Spleen (tissue), 13 donors: ENCODE measurements at places on chromosomes 7 and 10. TPM values are rescaled to one million over a fixed set of nuclear protein-coding genes. Genes with fewer than 3 reads are reported as not detected.

ZNF862 gene
- polyA plus RNA-seq: 9.9 TPM

GHRHR gene
- not detected for polyA plus RNA-seq

OGDHL gene
- 0.20 TPM for polyA plus RNA-seq

ITIH2 gene
- polyA plus RNA-seq: not detected

CPN1 gene
- polyA plus RNA-seq: not detected

WNT2 gene
- polyA plus RNA-seq: 0.22 TPM

OR2A14 gene
- not detected for polyA plus RNA-seq

AASS gene
- 2.5 TPM for polyA plus RNA-seq
